ENCODE measurements at places on chromosomes 6 and 20. TPM values are rescaled to one million over a fixed set of nuclear protein-coding genes. Genes with fewer than 3 reads are reported as not detected.

- no peak for DNase-seq
These were observed 39.4 kb downstream of the TRAF3IP2 start for GRCh38 chr6:111566222-111566734.

DNA sequence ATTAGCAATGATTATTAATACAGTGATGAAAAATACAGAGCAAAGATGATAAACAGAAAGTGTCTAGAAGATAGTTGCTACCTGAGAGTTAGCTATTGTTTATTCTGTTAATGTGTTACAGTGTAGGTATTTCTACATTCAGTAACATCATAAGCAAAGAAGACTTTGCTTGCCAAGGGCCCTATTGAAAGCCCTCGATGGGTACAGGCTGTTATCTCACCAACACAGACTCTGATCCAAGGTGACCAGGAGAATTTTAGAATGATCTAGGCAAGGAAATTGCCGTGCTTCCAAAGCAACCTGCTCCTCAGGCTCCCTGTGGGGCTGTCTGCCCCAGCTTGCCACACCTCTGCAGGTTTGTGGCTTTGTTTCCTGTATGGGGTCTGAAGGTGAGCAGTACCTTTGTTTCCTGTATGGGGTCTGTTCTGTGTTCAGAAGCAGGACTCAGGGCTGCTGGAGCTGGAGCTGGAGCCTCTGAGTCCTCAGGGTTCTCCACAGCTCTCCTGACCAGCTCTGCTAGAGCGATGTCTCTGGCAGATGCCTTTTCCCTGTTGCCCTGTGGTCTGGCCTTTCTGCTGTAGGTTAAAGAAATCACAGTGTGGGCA, 32.5 kb downstream of the PHACTR3 start:
- no peak for DNase-seq

DNA sequence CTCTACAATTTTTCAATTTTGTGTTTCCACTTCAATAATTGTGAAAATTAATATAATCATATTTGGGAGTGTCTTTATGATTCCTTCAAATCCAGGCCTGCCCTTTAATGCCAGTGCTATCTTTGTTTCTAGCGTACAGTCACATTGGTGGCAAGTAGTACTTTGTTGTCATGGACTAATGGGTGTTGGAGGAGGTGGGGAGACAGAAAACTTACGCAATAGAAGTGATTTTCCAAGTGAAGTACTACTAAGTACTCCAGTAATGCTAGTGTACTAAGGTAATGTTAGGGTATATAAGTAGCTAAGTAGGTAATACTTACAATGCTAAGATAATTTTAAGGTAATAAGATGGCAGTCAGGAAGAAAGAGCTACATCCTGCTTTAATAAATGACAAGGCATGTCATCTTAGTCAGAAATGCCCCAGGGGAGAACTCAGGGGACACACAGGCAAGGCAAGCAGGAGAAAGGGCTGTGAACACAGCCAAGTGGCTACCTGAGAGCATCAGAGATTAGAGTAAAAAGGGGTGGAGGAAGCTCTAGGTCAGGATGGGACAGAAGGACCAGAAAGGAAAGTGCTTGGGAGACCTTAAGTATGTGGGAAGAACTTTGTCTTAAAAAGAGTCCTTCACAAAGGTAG, 217.2 kb upstream of the PRDM1 start:
- DNase-seq = no peak

GRCh38 chr6:27214126-27214601, 33.3 kb upstream of the PRSS16 start:
- no peak for DNase-seq

The ATP9A gene
- total RNA-seq = 15.7 TPM

The FUT9 gene
- not detected for total RNA-seq

All from G401 (cell line).